ENCODE measurements at places on chromosomes 2 and 18.

DNA sequence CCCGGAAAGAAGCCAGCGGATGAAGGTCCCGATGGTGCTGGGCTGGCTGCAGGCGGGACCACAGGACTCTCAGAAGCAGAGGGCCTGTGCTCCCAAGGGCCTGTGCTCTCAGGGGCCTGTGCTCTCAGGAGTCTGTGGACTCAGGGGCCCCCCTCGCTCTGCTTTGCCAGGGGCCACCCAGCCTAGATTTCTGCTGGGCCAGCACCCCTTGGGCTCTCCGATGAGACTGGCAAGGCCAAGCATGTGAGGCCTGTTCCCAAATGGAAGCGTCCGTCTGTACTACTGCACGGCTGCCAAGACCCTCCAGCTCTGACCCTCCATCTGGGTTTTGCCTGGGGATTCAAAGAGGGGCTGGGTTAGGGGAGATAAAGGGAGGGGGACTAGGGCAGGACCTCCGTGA is 54.6 kb downstream of the SH3BP4 start:
- no peak for DNase-seq

- peak; percentile 60 for DNase-seq
These were observed 103.0 kb downstream of the TRIB2 start for GRCh38 chr2:12819721-12820120.

DNA sequence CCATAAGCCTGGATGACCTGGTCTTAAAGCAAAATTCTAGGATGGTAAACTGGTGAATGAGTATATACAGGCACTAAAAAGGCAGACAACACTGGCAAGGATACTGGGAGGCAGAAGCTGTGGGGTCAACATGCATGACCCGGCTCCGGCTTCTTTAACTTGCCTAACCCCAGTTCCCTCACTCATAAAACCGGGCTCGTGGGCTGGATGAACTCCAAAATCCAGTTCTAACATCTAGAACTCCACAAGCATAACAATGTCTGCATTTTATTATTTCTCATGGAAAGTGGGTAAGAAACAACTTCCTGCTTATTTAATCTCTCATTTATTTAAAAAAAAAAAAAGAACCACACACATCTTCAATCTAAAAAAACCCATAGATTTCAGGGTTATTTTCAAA is 57.3 kb downstream of the FARSB start:
- no peak for DNase-seq

GRCh38 chr2:42101206-42102023 is 53.6 kb downstream of the PKDCC start:
- DNase-seq: peak; percentile 67

- no peak for DNase-seq
These were observed 86.4 kb upstream of the OTOS start for GRCh38 chr2:240226672-240227537.

GRCh38 chr2:238162846-238163441 is 4.2 kb downstream of the ERFE start:
- no peak for DNase-seq

- no peak for DNase-seq
These were observed 130.6 kb upstream of the UBE2E3 start for GRCh38 chr2:180849851-180850250.

DNA sequence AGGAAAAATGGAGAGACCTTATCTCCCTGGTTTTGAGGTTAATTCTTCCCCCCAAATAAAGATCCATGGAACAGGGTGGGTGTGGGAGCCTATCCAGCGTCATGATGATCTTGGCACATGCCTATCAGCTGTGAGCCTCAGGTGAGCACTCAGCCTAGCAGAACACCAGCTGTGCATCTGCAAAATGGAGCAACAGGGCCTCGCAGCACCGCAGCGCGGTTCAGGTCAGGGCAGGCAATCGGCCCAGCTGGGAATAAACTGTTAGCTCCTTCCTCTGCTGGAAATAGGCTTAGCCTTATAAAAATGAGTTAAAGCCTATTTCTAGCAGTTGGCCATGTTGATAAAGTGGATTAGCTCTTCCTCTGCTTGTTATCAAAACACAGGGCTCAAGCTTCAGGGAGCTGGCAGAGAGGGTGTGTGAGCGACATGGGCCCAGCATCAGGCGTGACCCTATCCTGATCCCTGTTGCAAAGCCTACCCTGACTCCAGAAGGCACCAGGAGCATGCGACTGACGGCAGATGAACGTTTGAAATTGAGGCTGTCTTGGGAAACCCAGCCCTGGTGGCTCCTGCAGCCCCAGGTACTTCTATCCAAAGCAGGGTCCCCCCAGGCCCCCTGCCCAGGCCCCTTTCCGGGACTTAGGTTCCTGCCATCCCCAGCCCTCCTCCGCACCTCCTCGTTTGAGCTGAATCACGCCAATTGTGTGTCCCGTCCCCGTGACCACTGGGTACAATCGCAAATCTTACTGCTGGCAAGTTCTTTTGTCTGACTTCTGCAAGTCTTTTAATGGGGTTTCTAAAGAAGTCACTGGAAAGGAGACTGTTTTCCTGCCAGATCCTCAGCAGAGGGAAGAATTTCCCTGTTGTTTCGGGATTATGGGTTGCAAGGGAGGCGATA is 35.4 kb downstream of the ARHGEF4 start:
- DNase-seq: no peak

DNA sequence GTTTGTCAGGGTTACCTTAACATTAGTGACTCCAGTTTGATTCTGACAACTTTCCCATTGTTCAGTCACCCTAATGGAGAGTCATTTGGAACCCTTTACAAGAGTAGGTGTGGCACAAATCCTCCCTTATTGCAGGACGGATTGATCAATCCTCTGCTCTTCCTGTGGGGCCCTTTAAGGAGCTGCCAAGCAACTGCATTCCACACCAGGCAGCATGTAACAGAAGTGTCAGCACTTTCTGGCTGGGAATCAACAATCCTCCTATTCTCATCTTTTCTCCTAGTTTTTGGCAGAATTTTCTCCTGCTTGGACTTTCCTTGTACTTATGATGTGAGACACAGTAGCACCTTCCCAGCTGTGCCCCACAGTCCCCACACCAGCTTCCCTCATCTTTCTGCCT is 177.8 kb downstream of the ST6GAL2 start:
- no peak for DNase-seq

- DNase-seq: no peak
These were observed 71.0 kb downstream of the NGEF start for GRCh38 chr2:232941912-232942594.

GRCh38 chr2:40394597-40394996 is 57.3 kb downstream of the SLC8A1 start:
- DNase-seq: no peak

DNA sequence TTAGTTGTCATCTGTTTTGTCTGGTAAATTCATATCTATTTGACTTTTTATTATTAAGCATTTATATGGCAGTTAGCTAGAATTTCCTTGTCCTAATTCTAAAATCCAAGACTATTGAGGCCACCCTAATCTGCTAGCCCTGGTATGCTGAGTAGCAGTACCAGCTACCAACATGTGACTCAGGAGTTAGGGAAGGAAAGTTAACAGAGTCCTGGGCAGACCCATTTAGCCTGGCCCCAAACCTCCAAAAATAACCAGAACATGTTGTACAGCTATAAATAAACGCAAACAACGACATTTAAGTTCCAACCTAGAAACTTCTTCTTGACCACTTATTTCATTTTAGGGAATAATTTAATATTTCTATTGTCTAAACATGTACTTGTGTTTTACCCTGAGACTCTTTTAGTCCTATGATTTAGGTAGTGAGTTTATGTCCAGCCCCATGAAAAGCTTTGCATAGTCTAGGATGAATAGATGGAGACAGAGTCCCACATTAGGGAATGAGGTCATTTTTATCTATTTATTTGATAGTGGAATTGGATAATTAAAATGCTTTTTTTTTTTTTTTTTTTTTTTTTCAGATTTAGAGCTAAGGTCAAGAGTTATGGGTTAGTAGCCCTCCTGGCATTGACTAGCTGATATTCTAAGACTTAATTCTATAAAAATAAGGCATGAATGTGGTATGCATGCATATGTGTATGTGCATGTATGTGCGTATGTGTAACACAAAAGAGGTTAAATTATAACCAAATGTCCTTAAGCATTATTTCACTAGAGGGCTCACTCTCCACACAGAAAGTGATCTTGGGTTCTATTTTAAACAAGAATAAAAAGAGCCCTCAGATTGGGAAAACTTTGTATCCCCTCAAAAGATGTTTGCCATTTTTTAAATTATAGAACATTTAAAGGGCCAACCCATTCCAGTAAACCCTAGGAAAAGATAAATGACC is 160.1 kb upstream of the MAPRE2 start:
- DNase-seq: no peak

- no peak for DNase-seq
These were observed 43.2 kb downstream of the KCNE4 start for GRCh38 chr2:223095207-223095606.

DNA sequence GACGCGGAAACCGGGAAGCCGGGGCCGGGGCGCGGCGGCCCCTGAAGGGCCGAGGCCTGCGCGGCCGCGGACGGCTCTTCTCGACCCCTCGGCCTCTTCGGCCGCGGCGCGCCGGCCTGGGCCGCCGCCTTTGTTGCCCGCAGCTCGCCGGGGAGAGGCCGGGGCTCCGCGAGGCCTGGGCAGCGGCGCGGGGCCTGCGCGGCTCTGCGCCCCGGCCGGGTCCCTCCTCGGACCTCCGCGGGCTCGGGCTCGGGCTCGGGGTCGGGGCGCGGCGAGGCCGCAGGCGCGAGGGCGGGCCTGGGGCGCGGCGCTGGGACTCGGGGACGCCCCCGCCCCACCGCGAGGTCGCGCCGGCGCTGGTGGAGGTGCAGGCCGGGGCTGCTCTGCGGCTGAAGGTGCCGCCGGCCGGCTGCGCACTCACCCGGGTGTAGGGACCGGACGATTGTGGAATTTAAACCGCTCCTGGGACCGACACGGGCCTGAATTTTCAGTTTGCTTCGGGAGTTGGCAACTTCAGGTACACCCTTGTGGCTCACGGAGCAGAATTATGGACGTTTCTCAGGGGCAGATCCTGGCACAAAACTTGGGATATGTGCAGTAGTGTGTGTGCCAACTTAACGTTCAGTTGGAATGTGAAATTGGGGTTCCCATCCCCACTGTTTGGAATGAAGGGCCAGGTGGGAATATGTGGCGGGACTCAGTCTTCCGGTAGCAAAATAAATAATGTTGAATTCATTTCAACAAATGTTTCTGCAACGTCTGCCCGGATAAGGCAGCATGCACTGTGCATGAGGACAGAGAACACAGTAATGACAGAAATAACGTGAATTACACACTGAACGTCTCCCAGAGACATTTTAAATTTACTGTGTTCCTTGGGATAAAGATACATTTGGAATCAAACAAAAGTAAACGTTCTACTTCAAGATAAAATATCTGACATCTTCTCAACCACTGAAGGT is 787 bp downstream of the SOCS6 start:
- no peak for DNase-seq

GRCh38 chr2:219230059-219230540 is 494 bp downstream of the ANKZF1 start:
- peak; percentile 44 for DNase-seq

DNA sequence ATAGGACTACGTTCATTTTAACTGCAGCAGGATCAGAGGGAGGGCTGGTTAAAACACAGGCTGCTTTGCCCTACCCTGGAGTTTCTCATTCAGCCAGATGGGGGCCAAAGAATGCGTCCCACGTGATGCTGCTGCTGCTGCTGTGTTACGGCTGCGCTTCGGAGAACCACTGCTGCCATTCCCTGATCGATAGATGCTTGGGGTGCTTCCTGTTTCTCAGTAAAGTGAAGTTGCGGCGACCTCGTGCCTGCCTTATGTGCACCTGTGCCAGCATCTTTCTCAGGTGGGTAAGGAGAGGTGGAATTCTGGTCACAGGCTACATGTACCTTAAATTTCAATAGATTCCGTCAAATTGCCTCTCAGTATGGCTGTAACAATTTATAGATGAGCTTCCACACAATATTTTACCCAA is 24.7 kb upstream of the TOGARAM2 start:
- DNase-seq: peak; percentile 53

DNA sequence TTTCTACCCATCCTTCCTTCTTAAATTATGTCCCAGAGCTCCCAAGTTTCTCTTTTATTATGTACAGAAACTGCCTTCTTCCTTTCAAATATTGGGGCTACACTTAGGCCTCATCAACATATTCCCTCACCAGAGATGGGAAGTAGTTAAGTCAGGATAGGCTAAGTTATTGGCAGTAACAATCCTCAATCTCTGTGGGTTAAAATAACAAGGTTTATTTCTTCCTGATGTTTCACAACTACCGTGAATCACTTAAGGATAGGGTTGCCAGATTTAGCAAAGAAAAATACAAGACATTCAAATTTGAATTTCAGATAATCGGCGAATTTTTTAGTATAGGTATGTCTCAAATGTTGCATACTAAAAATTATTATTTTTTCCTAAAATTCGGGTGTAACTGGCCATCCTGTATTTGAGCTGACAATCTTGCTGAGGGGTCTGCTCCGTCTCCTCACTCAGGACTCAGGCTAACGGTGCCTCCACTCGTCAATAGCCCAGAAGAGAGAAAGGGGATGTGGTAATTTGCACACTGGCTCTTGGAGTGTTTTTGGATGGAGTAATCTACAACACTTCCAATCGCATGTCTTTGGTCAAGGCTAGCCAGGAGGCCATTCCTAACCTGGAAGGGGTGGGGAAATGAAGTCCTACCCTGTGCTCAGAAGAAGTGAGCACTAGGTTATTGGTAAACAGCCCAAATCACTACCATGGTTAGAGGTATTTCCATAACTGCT is 91.7 kb downstream of the ACTR3 start:
- no peak for DNase-seq

DNA sequence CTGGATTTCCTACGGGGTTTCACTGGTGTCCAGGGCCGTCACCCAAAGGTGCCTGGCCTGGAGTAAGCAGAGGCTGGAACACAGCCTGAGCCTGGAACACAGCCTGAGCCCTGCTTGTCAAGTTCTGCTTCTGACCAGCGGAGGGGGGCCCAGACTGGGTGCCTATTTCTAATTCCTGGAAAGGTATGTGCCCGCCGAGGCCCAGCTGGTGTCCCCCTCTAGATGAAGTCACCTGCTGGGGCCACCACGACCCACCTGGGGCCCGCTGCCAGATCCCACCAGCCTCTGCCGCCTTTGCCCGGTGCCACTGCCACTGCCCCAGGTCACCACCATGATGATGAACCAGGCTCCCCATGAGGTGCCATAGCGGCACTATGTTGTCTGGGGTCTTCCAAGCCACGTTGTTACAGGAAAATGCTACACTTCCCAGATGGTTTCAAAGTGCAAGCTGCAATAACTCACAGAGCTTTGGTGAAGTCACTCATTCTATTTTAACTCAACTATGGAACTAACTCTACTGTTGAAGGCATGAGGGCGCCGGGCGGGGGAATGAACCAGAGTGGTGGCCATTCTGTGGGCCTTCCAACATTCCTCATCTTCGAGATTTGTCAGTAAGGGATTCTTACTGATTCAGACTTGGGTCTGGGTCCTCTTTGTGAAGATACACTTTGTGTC is 40.9 kb upstream of the LAPTM4A start:
- DNase-seq: no peak

DNA sequence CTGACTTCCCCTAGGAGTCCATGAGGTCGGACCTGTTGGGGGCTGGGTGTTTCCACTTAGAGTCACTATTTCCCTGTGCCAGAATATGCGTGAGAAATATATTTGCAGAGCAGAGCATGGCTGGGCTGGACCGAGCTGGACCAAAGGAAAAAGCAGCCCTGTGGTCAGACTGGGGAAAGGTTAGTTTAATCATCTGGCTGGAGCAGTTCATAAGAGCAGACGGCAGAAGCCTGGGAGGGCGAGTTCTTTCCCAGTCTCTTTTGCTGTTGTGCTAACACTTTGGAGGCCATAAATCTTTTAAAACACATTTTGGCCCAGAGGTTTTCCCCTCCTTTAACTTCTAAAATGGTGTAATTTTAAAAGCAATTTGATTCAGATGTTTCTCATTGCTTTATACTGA is 66.5 kb downstream of the GLI2 start:
- no peak for DNase-seq

- peak; percentile 54 for DNase-seq
These were observed 92.4 kb downstream of the DYSF start for GRCh38 chr2:71545572-71546274.

GRCh38 chr18:53241161-53241560 is 901.2 kb downstream of the DCC start:
- DNase-seq: no peak
